ENCODE measurements at places on chromosomes 2 and 18. TPM values are rescaled to one million over a fixed set of nuclear protein-coding genes. Genes with fewer than 3 reads are reported as not detected.
A peak's percentile ranks its signal among the peaks of the same experiment; 100 is the strongest.

DNA sequence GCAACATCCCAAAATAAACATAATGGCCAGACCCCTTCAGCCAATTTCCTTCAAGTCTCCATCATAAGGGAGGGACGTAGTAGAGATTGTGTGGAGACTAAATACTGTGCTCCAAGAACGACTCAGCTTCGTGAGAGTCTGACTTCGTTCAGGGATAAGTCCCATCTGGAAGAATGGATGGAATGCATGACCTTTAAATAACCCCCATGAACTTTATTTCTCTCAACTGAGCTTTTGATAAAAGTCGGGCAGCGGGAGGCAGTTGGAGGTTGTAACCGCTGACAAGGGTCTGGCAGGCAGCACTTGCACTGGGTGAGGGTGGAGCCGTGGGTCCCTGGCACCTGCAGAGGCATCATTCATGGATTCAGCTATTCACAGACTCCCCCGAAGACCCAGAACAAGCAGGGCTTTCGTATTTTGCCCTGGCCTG is 115.9 kb downstream of the ZFP36L2 start:
- no peaks in the 10 kb centered on the region for H3K4me1 ChIP-seq
- peak; percentile 94 for DNase-seq
- no peaks in the 10 kb centered on the region for H3K27me3 ChIP-seq
- H3K27ac ChIP-seq = no peak overlapping the region
- no peaks in the 10 kb centered on the region for H3K36me3 ChIP-seq
- no peak overlapping the region for H3K4me3 ChIP-seq

TOGARAM2 gene
- 1.4 TPM for polyA plus RNA-seq

C2orf78 gene
- polyA plus RNA-seq = not detected

MAL gene
- 1,006 TPM for polyA plus RNA-seq

- no peak overlapping the region for H3K27ac ChIP-seq
- no peaks in the 10 kb centered on the region for H3K4me1 ChIP-seq
- H3K4me3 ChIP-seq = peak overlapping the region; percentile 67
- H3K27me3 ChIP-seq = no peaks in the 10 kb centered on the region
- DNase-seq = no peak
These were observed 1.3 kb downstream of the RFTN2 start for GRCh38 chr2:197674060-197674459.

GRCh38 chr2:206832873-206833272 is 67.5 kb downstream of the FASTKD2 start:
- no peak overlapping the region for H3K27ac ChIP-seq
- H3K36me3 ChIP-seq = peaks cover 5% of the 10 kb centered on the region
- no peaks in the 10 kb centered on the region for H3K4me1 ChIP-seq
- DNase-seq = no peak

DNA sequence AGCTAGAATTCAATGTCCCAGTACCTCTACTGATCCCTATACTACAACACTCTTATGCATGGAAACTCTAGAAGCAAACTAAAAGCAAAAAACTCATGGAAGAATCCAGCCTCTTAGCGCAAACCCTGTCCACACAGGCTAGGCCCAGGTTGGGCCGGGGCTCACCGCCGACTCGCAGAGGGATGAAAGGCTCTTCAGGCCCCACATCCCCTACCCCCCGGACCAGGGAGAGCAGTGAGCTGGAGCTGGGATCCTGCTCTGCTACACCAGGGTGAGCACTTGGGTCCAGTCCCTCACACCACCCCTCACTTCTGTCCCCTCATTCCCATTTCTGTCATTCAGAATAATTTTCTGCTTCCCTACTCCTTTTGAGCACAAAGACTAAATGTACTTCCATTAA is 2.0 kb downstream of the OST4 start:
- no peak overlapping the region for H3K4me3 ChIP-seq
- no peak for DNase-seq
- peaks cover 20% of the 10 kb centered on the region for H3K36me3 ChIP-seq
- H3K4me1 ChIP-seq = no peaks in the 10 kb centered on the region

GRCh38 chr2:187230088-187230487 is 218.0 kb downstream of the CALCRL start:
- H3K36me3 ChIP-seq = no peaks in the 10 kb centered on the region
- H3K4me3 ChIP-seq = no peak overlapping the region
- no peak for DNase-seq

GRCh38 chr2:112165296-112165695 is 27.1 kb downstream of the FBLN7 start:
- no peaks in the 10 kb centered on the region for H3K36me3 ChIP-seq
- no peak for DNase-seq
- no peak overlapping the region for H3K27ac ChIP-seq
- H3K4me3 ChIP-seq = no peak overlapping the region
- H3K27me3 ChIP-seq = no peaks in the 10 kb centered on the region

DNA sequence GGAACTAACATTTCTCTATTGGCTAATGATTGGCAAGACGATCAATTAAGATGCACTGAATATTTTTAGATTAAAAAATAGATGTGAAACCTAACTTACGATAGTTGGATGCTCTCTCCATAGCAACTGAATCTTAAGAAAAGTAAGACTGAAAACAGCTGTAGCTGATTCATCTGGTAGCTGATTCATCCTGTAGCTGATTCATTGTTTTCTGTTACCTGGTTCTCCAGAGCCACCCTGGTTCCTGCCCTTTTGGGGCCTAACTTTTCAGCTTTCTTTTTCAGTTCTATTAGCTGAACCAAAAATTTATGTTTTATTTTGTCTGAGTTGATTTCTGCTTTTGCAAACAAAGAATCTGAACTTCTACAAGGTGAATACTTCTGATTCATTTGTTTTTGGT is 22.7 kb upstream of the SPR start:
- H3K4me1 ChIP-seq = no peaks in the 10 kb centered on the region
- H3K4me3 ChIP-seq = no peak overlapping the region
- no peaks in the 10 kb centered on the region for H3K36me3 ChIP-seq
- H3K27me3 ChIP-seq = peaks cover 11% of the 10 kb centered on the region
- no peak overlapping the region for H3K27ac ChIP-seq

DNA sequence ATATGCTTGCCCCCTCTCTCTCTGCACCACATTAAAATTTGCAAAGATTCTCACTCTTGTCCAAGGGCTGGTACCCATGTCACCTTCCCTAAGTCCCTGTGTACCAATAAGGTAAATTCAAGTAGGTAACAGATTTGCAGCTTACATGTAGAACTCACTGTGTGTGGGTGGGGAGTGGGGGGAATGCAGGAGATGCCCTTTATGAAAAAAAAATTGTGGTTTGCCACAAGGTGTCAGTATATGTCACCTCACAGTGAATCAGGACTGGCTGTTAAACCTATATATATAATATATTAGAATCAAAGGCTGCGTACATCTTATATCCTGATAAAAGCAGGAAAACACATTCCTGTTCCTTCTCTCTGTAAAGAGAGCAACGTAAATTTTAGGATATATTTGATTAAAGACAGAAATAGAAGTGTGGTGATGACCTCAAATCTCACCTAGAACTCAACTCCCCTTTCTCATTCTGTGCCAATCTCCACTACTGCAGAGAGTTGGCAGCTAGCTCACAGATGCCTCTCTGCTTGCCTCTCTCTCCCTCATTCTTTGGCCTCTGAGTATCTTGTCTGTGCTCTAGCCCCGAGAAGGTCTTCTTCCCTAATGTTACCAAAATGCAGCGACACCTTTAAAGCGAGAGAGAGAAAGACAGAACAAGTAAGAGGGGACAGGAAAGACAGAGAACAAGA is 536 bp downstream of the XDH start:
- H3K27ac ChIP-seq = no peak overlapping the region
- H3K27me3 ChIP-seq = no peaks in the 10 kb centered on the region
- no peak overlapping the region for H3K4me3 ChIP-seq
- DNase-seq = no peak
- H3K36me3 ChIP-seq = no peaks in the 10 kb centered on the region

NT5C1B gene
- not detected for polyA plus RNA-seq

GRCh38 chr2:207107551-207107950 is 58.2 kb downstream of the KLF7 start:
- H3K4me1 ChIP-seq = no peaks in the 10 kb centered on the region
- peak; percentile 49 for DNase-seq
- no peak overlapping the region for H3K27ac ChIP-seq
- H3K27me3 ChIP-seq = no peaks in the 10 kb centered on the region
- peaks cover 5% of the 10 kb centered on the region for H3K36me3 ChIP-seq

SP140 gene
- 0.52 TPM for polyA plus RNA-seq

GKN2 gene
- polyA plus RNA-seq = not detected

DNA sequence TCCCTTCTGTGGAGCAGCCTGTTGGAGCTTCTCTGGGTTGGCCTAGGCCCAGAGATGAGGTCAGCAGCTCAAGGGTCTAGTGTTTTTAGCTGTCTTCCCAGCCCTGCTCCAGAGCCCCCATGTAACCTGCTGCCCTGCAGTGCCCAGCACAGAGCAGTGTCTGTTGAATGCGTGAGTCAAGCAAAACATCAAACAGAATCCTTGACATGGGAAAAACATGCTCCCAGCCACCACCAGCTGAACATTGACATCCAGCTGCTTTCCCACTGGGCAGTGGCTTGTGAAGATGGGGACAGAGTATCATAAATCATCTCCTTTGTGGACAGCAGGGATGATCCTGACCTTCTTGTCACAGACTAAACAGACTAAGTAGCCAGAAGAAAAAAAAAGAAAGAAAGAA is 22.6 kb downstream of the IMPA2 start:
- no peaks in the 10 kb centered on the region for H3K27me3 ChIP-seq
- H3K36me3 ChIP-seq = no peaks in the 10 kb centered on the region
- peaks cover 20% of the 10 kb centered on the region for H3K4me1 ChIP-seq
- no peak overlapping the region for H3K4me3 ChIP-seq
- H3K27ac ChIP-seq = no peak overlapping the region

AP1S3 gene
- 2.5 TPM for polyA plus RNA-seq

CYP27C1 gene
- not detected for polyA plus RNA-seq

DNA sequence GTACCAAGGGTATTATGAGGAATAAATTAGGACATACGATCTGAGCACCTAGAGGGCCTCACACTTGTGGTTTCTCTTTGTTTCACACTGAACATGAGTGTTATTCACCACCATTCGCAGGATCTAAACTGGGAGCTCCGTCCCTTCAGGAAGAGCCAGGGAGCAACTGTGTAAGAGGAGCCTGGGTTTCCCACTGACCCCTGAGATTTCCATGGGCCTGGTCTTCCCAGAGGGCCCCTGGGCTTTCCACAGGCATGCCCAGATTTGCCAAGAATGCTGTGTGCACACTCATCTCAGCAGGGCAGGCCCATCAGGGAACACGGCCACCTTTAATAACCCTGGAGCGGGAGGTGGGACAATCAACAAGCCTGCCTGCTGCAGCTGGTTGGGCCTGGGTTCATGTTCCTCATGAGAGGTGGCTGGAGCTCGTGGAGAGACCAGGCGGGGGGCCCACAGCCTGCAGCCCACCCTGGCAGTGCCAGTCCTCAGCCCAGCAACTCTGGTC is 416.8 kb upstream of the MYT1L start:
- H3K27ac ChIP-seq = no peak overlapping the region
- H3K4me3 ChIP-seq = no peak overlapping the region
- H3K27me3 ChIP-seq = no peaks in the 10 kb centered on the region
- no peaks in the 10 kb centered on the region for H3K4me1 ChIP-seq

DNA sequence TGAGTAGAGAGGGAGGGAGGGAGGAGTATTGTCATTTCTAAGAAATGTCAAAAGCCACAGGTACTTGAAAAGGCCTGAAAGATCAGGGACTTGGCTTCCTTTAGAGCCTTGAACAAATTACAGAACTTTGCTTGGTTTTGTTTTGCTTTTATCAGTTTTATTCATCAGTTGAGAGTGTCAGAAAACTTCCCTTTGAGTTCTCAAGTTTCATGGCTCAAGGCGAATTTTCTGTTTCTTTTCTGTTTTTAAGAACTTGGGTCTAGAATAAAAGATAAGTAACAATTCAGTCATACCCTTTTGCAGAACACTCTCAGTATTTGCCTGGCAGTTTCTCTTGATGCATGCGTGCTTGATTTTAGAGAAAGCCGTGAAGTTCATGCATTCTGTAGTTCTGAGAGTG is 531.9 kb downstream of the PARD3B start:
- no peak for DNase-seq
- no peaks in the 10 kb centered on the region for H3K4me1 ChIP-seq
- H3K4me3 ChIP-seq = no peak overlapping the region
- H3K36me3 ChIP-seq = no peaks in the 10 kb centered on the region

HOXD11 gene
- polyA plus RNA-seq = 5.8 TPM

DNA sequence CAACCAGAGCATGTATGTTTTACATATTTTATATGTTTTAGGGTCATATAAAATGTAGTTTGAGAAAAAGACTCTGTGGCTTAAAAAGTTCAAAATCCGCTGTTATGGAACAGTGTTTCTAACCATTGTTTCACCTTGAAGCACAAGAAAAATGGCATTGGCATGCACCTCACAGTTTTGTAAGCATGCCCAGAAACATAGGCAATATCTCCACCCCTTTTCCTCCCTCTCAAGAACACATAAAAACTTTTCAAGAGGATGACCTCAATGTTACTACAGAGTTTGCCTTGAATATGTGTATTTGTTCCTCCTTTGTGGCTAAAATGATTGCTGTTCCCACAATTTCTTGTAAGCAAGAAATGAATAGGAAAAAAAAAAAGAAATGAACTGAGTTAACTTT is 29.3 kb upstream of the SLC40A1 start:
- H3K27me3 ChIP-seq = no peaks in the 10 kb centered on the region
- H3K27ac ChIP-seq = no peak overlapping the region
- DNase-seq = no peak
- no peaks in the 10 kb centered on the region for H3K36me3 ChIP-seq
- no peak overlapping the region for H3K4me3 ChIP-seq

TWIST2 gene
- 0.56 TPM for polyA plus RNA-seq

DNA sequence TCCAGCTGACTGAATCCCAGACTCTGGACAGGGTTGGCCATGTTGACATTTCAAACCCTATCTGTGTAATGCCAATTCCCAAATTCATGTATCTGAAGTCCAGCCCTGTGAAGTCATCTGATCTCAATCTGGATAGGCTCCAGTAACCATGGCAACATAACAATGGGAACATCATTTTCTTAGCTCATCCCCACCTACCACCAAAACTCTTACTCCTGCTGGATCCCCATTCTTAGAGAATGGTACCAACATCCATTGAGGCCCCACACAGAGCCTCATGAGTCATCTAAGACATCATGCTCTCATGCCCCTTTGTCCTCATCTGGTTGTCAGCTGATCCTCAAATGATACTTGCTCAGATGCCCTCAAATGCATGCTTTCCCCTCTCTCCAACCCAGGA is 58.9 kb upstream of the TEX51 start:
- H3K36me3 ChIP-seq = no peaks in the 10 kb centered on the region
- no peak overlapping the region for H3K27ac ChIP-seq
- H3K4me1 ChIP-seq = no peaks in the 10 kb centered on the region
- peak; percentile 31 for DNase-seq
- H3K27me3 ChIP-seq = no peaks in the 10 kb centered on the region

All from kidney (tissue), 22 donors.